Activated T-cell treated with anti-CD3 and anti-CD28 coated beads for 24 hours (primary cell): ENCODE measurements at places on chromosomes 3 and 15.

DNA sequence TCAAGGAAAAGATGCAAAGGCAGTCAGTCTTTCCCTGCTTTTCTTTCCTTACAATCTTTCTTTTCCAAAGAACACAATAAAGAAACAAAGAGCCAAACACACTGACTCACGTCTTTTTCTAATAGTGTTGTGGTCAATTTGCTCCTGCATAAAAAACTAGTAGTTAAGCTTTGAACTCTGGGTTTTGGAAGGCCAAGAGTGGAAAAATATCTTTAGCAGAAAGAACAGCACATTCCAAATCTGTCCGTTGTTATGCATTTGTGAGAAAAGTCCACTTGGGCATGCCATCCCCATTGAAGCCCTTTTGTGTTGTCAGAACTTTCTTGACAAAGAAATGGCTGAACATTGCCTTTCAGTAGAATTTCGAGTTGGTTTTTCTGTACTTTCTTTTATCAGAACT, 18.2 kb downstream of the COL8A1 start:
- no peak for DNase-seq

DNA sequence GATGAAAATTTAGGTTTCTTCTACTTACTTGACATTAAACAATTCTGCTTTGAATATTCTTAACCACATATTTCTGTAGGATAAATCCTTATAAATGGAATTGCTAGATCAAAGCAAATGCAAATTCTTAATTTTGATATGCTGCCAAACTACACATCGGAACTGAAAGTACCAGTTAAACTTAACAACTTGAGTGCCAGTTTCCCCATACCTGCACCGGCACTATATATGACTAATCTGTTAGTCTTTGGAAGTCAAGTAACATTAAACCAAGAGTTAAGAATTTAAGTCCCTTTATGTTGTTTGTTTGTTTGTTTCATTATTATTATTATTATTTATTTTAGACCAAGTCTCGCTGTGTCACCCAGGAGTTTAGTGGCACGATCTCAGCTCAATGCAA, 103.9 kb upstream of the AKAP13 start:
- no peak for DNase-seq

- DNase-seq: no peak
Measured at GRCh38 chr3:37712918-37713817, 148.5 kb upstream of the CTDSPL start.

DNA sequence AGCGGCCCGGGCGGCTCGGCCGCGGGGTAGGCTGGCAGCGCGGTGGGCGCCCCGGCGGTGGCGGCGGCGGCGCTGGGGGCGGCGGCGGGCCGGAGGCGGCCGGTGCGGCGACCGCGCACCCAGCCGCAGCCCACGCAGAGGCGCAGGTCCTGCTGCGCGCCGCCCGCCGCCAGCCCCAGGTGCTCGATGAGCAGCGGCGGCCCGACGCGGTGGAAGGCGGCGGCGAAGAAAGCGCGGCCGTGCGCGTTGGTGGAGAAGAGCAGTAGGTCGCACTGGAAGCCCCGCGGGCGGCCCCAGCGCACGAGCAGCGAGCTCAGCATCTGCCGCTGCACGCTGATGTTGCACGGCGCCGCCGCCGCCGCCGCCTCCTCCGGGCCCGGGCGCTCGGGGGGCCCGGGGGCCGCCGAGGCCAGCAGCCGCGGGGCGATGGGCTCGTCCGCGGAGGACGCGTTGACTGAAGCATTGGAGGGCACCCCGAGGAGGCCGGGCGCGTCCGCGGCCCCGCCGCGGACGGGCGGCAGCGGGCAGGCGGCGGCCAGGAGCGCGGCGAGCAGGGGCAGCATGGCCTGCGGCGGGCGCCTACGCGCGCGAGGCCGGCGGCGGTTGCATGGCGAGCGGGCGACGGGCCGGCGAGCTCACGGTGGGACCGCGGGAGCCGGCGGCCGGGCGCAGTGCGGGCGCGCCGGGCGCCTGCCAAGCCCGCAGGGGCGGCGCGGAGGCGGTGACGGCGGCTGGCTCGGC, 452 bp downstream of the TMEM158 start:
- DNase-seq: no peak

- no peak for DNase-seq
Measured at GRCh38 chr3:123281406-123281805, 79.7 kb downstream of the SEC22A start.
